ENCODE measurements at places on chromosomes 5 and 9.
A peak's percentile ranks its signal among the peaks of the same experiment; 100 is the strongest.

GRCh38 chr5:43227655-43228054, 35.6 kb downstream of the NIM1K start:
- peak; percentile 49 for DNase-seq

DNA sequence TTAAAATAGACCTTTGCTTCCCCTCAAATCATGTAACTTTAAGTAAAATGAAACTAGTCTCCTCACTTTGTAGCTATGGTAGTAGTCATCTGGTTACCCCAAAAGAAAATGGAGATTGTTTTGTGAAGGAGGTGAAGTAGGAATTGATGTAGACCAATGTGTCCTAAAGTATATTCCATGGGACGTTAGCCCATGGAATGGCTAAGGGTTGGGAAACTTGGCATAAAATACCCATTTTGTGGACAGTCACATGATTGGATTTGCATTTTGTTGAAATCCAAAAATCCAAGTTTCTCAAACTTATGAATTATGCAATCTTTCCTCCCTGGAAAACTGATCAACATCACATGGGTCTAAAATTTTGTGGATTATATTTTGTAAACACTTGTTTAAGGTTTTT, 290.6 kb downstream of the OSTF1 start:
- DNase-seq, result no peak

DNA sequence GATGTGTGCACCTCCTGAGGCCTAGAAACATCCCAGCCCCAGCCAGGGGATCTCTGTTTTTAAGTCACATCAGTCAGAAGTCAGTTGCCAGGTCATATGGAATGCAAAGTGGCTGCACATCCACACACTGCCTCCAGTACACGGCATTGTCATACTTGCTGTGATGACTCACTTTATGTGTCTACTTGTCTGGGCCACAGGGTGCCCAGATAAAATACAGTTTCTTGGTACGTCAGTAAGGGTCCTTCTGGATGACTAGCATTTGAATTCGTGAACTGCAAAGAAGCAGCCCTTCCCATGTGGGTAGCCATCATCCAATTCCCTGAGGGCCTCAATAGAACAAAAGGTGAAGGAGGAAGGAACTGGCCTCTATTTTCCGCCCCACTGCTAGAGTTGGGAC, 27.7 kb downstream of the AUH start:
- no peak for DNase-seq

GRCh38 chr5:38692781-38693527, 136.5 kb upstream of the LIFR start:
- no peak for DNase-seq

- no peak for DNase-seq
These were observed 110.8 kb downstream of the BOD1 start for GRCh38 chr5:173505634-173506033.

DNA sequence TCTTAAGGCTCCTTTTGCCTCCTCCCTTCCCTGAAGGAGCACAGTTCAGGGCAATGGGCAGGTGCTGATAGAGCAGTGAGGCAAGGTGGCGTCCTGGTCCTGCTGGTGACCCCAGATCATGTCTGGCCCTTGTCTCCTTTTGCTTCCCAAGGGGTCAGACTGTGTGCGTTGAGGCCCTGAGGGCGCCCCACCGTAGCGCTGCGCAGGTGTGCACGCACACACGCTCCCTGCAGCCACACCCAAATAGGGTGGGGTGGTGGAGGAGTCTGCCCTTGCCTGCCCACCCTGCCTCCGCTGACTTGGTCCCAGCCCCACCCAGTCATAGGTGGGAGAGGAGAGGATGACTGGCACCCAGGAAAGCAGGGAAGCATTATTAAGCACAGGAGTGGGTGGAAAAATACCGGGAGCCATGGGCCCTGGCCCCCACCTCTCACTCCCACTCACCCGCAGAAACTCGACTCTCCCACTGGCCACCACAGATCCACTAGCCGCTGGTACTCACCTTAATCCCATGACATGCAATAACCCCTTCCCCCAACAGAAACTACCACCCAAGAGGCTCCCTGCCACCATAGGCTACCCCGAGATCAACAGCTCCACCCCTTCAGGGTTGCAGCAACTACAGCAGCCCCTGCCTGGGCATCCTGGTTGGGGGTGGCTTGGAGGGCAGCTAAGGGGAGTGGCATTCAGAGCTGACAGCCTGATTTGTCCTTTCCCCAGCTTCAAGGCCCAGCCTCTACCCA, 16.7 kb downstream of the PDLIM4 start:
- no peak for DNase-seq

- DNase-seq, result no peak
These were observed 58.4 kb downstream of the OTULIN start for GRCh38 chr5:14722923-14723322.

- DNase-seq, result no peak
These were observed 277.7 kb downstream of the TMEM167A start for GRCh38 chr5:82799361-82800077.

DNA sequence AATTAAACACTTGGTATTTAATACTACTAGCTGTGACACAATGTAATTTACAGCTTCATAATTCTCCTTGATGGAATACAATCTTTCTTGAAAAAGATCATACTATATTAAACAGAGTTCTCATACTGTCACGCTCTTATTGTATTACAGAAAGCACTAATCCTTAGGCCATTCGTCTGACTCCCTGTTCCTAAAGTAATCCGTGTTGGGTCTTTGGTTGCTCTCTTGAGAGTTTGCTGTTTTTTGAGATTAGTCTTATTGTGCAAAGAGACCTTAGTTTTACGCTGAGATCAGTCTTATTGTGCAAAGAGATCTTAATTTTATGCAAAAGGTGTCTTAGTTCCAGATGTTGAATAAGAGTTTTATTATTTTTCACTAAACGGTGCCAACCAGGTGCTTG, 190.6 kb downstream of the ISL1 start:
- DNase-seq, result no peak

- no peak for DNase-seq
These were observed 239.1 kb upstream of the NUDT12 start for GRCh38 chr5:103801681-103802080.

GRCh38 chr9:97397220-97397619, 14.7 kb upstream of the TDRD7 start:
- DNase-seq, result no peak

GRCh38 chr5:166677891-166678290, 1613.6 kb upstream of the WWC1 start:
- no peak for DNase-seq

GRCh38 chr5:16853518-16853917, 82.6 kb downstream of the MYO10 start:
- DNase-seq, result no peak

- DNase-seq, result no peak
These were observed 574.5 kb downstream of the PRELID2 start for GRCh38 chr5:145260670-145261069.

- peak; percentile 2 for DNase-seq
These were observed 86.0 kb downstream of the NREP start for GRCh38 chr5:111670826-111671492.

Measured in ACHN (cell line).